ENCODE measurements at places on chromosomes 4 and X.

DNA sequence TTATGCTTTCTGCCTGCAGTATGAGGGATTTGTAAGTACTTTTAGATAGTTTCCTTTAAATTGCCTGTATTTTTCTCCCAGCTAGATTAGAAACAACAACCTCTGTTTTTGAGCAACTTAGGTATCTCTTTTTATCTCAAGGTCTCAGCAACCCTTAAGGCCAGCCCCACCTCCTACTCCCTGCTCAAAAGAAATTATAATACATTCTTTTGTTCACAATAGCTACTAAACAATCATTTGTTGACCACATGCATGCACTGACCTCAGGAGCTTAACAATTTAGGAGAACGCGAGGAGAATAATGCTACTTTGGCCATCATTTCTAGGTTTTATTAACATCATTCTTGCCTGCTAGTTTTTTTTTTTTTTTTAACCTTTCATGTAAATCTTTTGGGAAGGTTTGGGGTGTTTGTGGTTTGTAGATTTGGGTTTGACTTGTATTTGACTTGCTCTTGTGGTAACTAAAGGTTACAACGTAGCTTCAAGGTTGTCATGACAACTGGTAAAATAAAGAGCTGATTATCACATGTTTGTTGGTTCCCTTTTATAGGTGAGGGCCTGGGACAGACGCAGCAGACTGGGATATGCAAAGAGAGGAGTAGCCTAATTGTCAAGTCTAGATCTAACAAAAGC lies 145.4 kb upstream of the PLAC1 start:
- DNase-seq: no peak

- DNase-seq: no peak
Measured at GRCh38 chr4:136784326-136784725, 748.0 kb downstream of the PCDH18 start.

- no peak for DNase-seq
Measured at GRCh38 chrX:103513067-103513466, 6.2 kb downstream of the RAB40A start.

DNA sequence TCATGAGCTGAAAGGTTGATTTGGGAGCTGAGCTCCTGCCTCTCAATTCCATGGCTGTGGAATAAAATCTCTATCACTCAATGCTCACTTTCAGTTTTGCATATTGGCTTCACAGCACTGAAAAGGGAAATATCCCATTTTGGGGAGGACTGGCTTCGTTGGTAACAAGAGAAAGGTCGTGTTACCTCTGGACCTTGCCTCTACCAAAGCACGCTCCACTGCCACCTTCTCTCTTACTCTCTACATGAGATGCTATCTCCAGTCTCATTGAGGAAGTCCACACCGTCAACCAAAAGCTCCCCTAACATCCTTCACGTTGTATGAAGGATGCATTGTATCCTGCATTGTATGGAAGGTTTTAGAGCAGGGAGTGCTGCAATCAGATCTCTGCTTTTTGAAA lies 195.0 kb upstream of the LDB2 start:
- DNase-seq: no peak

- no peak for DNase-seq
Measured at GRCh38 chrX:15299941-15300851, 15.2 kb downstream of the ASB11 start.

GRCh38 chrX:13778916-13779315 lies 38.0 kb downstream of the GPM6B start:
- DNase-seq: peak; percentile 33

GRCh38 chr4:47493238-47494123 lies 8.4 kb downstream of the ATP10D start:
- no peak for DNase-seq

DNA sequence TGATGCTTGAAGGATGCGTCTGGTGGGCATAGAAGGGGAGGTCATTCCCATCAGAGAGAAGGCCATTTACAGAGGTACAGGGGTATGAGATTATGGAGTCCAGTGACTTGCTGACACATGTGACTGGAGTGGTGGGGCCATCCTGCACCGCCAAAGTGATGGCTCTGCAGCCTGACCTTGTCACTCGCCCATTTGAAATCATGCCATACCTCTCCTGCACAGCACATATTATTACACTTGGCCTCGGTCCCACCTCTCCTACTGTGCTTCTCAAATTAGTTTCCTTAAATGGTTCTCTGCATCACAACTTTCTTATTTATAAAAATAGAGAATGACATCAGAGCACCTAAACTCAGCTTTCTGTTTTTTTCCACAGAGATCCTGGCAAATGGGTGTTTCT lies 60.7 kb upstream of the HAND2 start:
- no peak for DNase-seq

DNA sequence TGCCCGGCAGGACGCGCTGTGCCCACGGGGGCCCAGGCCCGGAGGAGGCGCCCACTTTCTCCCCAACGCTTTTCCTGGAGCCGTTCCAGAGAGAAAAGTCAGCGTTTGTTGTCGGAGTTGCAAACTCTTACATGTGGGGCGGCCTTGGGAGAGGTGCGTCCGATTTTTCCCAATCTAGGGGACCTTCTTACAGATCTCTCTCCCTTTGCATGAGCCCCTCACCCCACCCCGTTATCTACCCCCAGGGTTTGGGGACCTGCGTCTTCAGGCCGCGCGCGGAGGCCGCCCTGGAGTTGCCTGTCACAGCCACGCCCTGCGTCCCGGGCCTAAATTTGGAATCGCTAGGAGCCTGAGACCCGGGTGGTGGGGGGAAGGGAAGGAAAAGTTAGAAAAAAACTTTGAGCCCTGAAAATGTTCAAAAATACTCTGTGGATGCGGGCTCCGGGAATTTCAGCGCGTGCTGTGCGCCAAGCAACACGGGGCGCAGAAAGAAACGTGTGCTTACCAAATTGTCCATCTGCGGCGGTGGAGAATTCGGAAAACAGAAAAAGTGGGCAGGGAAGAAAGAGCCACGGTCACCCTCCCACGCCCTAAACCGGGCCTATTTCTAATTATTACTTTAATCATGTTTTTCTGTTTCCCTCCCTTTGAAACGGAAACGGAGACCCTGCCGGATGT lies 587 bp downstream of the CD99 start:
- peak; percentile 58 for DNase-seq

DNA sequence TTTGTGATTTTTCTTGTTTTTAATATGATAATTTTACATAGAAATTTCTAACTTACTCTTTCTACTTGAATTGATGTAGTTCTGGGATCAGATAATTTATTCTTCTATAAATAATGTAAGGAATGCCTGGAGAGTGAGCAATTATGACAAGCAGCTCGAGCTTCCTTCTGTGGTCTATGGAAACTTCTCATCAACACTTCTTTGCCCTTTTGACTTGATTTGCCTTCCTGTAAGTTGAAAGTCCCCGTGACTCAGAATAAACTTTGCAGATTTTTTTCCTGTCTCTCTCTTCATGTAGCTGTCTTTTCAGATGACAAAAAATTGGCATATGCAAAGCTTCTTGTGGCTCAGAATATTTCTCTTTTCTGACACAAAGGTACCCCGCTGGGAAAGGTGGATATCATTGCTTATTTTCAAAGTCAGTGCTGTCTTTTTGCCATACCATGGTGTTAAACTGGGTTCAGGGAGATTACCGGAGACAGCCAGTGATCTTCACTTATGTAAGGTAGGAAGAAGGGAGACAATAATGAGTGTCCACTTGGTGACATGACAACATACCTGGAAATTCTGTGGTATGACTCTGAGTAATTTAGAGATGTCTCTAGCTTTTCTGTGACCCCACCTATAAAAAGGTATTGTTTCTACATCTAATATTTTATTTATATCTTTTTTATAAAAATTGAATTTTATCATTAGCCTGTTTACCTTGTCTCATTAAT lies 278.6 kb upstream of the GNPDA2 start:
- no peak for DNase-seq

DNA sequence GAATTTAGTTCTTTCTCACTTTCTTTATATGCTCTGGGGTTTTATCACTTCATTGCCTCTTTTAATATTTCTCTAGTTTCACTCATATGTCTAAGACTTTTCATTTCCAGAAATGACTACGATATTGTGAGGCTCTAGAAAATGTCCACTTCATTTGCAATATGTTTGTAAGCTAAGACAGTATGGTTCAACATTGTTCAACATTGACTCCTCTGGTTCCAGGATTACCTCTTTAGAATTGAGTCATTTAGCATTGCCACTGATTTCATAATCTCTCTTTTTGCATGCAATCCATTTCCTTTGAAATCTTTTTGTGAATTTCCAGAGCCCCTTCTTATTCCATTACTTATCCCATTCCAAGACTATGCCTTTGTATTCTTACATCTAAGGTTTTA lies 32.3 kb downstream of the BBS12 start:
- peak; percentile 93 for DNase-seq

GRCh38 chrX:38183596-38183995 lies 37.1 kb downstream of the SRPX start:
- peak; percentile 46 for DNase-seq

DNA sequence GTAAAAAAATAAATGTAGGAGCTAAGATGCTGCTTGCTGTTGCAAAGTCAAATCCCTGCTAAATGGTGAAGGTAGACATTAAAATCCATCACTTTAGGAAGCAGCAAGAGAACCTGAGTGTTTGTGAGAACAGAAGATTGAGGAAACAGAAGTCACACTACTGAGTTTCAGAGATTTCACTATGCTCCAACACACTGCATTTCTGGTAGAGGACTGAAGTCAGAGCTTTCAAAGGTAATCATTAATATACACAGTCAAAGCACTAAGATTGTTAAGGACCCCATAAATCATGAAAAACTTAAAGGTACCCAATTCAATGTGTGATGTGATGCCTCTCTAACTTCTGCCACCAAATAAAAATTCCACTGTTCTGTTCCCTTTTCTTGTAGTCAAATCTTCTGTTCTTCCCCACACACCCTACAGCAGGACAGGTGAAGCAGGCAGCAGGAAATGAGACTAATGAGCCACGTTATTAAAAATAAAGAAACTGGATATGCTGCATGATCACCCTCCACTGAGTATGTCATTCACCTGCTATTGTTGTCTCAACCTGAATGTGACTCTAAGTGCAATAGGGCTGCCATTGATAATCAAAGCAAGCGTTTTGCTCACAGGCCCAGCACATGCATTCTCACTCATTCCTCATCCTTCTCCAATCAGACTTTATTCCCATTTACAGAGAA lies 28.9 kb upstream of the APELA start:
- no peak for DNase-seq

GRCh38 chr4:5970381-5971077 lies 47.7 kb downstream of the C4orf50 start:
- DNase-seq: no peak

DNA sequence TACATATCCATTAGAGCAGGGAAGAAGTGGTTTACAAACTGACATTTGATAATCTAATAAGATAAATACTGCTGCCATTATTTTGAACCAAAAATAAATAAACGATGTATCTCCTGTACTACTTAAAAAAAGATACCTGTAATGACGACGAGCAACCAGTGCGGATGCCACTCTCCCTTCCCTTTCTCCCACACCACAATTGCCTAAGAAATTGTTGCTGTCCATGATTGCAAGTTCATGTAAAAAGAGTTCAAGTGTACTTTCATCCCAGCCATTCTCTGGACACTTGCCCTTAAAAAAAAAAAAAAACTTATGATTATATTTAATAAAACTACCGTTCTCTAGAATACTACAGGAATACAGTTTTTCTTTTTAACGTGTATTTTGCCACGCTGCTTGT lies 1.4 kb downstream of the SEPSECS start:
- no peak for DNase-seq

DNA sequence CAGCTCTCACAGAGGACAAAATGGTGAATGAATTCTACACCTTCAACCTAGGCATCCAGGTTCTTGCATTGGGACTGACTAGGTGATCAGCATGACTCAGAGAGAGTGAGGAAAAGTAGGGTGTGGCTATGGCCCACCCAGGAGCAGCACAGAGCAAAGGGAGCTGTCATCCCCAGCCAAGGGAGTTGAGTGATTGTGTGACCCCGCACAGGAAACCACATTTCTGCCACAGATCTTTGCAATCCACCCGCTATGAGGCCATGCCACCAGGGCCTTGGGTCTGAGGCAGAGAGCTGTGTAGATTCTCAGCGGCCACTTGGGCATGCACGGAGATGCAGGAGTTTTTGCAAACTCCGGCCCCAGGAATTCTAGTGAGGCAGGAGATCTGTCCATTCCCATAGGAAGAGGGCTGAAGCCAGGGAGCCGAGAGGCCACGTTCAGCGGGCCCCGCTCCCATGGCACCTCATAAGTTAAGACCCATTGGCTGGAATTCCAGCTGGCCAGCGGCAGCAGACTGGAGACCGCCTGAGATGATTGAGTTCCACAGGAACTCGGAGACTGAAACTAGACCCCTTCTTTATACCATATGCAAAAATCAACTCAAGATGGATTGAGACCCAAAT lies 75.9 kb downstream of the NAA11 start:
- DNase-seq: peak; percentile 30

DNA sequence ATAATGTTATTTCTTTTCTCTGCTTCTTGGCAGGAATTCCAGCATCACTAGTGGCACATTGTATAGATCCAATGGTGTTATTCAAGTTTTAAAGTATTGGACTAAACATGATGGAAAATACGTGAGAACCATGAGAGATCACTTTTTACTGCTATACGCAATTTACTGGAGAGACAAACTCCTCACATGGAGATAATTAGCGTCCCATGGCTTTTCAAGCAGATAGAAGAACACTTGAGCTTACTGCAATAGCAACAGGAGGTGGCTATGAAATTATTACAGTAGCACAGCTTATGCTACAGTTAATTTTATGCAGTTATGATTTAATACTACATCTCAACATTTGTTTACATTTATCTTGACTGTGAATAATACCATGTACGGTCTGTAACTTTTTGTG lies 11.9 kb upstream of the TMEM185A start:
- DNase-seq: no peak

DNA sequence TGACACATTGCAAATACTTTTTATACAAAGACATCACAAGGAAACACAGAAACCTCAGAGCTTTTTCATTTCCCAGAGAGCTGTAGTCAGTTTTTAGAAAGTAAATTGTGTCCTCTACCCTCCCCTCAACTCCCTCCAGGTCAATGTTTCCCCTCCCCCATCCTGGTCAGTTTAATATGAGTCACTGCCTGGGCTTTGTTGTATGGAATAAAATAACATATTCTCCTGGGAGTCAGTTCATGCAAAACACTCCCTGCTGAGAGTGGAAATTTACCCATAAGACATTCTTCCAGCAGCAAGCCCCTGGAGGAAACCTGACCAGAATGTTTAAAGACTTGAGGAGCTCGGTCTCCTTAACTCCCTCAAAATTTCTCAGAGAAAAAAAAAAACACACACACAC lies 270.1 kb upstream of the LDB2 start:
- peak; percentile 84 for DNase-seq

DNA sequence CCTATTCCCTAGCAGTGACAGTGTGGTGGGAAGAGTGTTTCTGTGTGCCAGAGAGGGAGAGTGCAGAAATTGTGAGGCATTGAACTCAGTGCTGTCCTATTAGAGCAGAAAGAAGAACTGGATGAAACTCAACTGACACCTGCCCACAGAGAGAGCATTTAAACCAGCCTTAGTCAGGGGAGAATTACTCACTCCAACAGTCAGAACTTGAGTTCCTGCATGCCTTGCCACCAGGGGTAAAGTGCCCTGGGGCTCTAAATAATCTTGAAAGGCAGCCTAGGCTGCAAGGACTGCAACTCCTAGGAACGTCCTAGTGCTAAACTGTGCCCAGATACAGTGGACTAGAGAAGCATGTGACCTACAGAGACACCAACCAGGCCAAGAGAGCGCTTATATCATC lies 12.8 kb downstream of the CYSLTR1 start:
- no peak for DNase-seq

Data from fibroblast of skin of right quadriceps (primary cell).